ENCODE measurements at places on chromosomes 5 and 9.

DNA sequence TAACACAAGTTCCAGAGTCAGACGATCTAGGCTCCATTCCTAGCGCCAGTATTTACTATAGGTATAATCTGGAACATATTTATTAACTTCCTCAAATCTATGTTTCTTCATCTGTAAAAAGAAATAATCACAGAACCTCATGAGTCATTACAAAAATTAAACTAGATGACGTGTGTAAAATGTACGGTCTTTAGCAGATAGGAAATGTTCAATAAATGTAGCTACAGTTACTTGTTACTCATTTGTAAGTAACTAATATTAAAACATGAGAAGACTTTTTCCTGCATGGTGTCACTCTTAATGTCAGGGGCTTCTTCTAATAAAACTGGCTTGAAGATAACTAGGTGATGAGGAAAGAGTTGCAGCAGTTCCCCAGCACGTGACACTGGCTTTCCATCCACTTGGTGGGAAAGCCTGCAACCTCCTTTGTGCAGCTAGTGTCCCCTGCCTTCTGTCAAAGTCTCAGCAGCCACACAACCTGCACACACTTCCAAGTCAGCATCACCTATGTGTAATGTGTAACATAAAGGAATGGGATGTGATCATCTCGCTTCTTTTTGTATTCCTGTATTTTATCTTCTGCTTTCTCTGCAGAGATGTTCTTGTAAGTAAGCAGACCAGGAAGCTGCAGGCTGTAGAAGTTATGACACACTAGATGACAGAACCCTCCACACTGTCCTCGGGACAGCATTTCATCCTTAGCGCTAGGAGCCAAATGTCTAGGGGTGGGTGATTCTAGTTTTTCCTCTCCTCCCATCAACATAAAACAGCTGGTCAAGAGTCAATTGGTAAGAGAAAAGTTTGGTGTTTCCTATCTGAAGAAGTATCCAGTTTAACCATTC is 1.8 kb upstream of the JAKMIP2 start:
- no peak for DNase-seq

DNA sequence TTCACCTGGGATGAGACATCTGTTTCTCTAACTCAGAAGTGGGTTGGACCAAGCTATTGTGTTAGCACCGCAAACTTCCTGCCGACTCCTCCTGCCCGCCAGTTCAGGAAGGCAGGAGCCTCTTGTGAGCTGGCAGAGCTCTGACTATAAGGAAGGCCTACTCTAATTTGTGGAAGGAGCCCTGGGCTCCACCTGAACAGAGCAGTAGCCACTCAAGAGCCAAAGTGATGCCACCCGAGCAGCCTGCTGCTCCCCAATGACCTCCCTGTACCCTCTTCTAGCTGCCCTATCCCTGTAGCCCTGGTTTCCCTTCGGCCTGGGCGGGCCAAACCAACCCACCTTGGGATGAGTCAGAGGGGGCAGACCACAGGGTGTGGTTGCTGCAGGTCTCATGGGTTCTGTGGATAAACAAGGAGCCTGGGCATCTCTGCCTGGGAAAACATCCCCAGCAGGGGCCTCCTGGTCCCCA is 81.6 kb downstream of the PSD2 start:
- DNase-seq = no peak

DNA sequence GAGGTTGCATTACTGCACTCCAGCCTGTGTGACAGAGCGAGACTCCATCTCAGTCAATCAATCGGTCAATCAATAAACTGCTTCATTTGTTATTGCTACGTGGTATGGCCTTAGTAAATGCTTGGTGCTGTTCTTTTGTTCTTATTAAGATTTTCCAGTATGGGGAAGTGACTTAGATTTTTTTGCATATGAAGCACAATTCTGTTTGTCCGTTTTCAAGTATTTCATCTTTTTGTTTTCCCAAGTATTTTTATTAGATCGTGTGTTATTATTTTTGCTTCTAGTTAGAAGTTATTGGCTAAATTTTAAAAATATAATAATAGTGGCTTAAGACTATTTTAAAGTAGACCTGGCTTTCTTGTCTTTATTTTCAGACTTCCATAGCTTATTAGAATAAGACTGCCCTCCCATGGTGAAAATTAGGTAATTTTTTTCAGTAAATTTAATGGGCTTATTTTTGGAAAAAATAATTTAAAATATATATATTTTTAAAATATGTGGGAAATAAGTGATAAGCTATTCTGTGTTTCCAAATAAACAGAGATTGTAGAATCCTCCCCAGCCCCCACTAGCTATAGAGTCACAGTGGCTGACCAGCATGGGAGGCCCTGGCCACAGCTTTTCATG is 14.7 kb upstream of the OMD start:
- DNase-seq = no peak

DNA sequence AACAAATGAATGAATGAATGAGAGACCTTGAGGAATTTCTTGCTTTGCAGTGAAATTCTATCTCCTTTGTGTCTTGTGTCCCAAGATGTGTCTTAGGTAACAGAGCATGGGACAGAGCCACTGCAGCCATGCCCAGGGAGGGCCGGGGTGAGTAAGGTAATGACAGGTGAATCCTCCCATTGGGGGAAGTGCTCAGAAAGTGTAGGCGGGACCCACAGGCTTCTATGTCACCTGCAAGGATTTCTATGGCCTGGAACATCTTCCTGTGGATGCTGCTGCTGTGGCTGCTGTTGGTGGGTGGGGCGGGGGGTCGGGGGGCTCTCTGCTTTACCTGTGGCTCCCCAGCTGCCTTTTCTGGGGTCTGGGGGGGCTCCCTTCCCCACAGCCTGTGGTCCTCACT is 133.6 kb upstream of the IER5L start:
- DNase-seq = no peak

DNA sequence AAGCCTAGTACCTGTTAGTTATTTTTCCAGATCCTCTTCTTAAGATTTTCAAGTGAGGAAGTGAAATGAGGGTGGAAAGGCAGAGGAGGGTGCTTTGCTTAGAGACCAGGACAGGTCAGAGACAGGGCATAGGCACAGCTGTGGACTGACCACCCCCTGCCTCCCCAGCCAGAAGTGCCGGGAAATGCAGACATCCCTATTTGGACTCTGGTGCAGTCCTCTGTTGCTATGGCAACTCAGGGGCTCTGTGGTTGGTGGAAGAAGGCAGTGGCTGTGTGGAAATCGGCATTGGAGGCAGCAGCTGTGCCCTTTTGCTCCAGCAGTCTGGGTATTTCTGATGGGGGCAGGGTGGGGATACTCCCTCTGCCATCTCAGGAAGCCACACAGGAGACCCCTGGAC is 43.3 kb upstream of the NDFIP1 start:
- DNase-seq = no peak

- DNase-seq = no peak
Observed at GRCh38 chr9:76732341-76732958, 31.8 kb upstream of the PCA3 start.

- DNase-seq = no peak
Observed at GRCh38 chr5:9358961-9359685, 186.8 kb downstream of the SEMA5A start.

DNA sequence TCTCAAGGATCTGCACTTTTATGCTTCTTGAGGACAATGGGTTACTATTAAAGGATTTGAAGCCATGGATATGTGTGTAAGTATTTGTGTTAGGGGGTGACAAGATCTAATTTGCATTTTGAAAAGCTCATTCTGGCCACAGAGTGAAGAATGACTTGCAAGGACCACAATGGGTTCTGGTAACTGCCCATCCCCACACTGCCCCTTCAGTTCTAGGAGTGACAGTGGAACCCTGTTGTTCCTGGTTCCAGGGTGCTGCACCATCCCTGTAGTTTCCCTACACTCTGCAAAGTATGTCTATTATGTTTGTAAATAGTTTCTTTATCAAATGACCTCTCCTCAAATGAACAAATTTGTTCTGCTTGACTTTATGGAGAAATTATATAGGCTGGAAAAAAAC is 9.7 kb upstream of the SPRY4 start:
- no peak for DNase-seq

- DNase-seq = no peak
Observed at GRCh38 chr9:131087354-131087893, 8.9 kb upstream of the AIF1L start.

GRCh38 chr9:129353697-129354336 is 175.8 kb upstream of the IER5L start:
- DNase-seq = no peak

DNA sequence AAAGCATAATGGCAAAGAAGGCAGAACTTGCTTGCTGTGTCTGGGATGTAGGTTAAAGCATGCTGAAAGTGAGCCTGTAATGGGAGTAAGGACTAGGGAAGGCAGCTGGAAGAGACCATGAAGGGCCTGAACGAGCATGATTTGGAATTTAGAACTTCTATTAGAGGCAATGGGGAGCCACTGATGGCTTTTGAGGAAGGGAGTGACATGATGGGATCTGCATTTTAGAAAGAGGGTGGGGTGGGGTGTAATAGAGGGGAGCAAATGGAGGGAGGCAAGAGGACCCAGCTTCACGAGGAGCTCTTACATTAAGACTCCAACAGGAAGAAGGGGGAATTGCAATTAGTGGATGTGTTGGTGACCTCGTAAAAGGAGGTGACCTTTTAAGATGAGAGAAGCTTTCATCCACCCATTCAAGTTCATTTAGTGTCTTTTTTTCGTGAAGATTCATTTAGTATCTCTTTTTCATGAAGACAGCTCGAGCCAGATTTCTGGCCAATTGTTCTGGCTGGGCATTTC is 13.6 kb upstream of the GABRP start:
- DNase-seq = no peak

- DNase-seq = no peak
Observed at GRCh38 chr5:81105261-81105877, 127.8 kb upstream of the CKMT2 start.

DNA sequence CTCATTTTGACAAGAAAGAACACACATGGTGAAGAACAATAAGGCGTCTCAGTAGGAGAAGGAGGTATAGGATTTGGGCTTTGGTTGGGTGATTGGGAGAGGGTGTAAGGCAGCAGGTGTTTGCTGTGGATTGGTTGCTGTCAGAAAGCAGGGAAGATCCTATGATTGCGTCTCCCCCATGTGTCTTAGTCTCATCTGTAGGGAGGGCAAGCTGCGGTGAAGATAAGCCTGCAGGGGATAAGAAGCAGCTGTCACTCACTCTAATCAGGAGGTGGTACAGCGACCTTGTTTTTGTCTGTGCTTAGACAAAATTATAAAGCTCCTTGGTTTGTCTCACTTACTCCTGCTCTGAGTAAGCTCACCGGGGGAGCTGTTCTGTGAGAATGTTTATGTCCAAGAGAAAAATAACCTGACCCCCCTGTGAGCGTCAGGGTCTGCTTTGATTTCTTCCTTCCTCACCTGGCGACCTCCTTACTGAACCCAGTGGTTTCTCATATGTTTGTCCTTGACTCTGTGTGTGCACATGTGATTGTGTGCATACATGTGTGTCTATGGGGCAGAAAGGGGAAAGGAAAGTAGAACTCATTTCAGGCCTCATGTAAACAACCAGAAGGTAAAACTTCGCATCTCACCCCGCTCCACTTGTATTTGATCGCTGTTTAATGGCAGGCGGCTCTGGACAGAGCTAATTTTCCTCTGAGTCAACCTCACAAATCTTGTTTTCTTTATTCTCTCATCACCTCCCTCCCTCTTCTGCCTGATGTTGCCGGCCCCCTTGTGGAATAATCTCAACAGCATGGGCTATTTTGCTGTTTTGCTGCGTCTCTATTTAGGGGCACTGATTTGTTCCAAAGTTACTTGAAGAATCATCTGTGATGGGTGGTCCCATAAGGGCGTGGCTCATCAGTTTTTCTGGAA is 105.6 kb downstream of the TENT4A start:
- no peak for DNase-seq

- DNase-seq = no peak
Observed at GRCh38 chr5:15124871-15125568, 253.4 kb upstream of the ANKH start.

GRCh38 chr5:151718646-151719045 is 31.9 kb upstream of the SPARC start:
- DNase-seq = no peak

GRCh38 chr5:135193213-135194125 is 159.4 kb upstream of the PITX1 start:
- no peak for DNase-seq
